ENCODE measurements at places on chromosomes 11 and 22.

- DNase-seq: no peak
These were observed 523.8 kb downstream of the BRD1 start for GRCh38 chr22:49303781-49304461.

GRCh38 chr11:115504276-115505158 lies at the start of gene CADM1:
Gene CADM1, minus strand, starts transcription at chr11:115504415.
- peak; percentile 14 for DNase-seq

DNA sequence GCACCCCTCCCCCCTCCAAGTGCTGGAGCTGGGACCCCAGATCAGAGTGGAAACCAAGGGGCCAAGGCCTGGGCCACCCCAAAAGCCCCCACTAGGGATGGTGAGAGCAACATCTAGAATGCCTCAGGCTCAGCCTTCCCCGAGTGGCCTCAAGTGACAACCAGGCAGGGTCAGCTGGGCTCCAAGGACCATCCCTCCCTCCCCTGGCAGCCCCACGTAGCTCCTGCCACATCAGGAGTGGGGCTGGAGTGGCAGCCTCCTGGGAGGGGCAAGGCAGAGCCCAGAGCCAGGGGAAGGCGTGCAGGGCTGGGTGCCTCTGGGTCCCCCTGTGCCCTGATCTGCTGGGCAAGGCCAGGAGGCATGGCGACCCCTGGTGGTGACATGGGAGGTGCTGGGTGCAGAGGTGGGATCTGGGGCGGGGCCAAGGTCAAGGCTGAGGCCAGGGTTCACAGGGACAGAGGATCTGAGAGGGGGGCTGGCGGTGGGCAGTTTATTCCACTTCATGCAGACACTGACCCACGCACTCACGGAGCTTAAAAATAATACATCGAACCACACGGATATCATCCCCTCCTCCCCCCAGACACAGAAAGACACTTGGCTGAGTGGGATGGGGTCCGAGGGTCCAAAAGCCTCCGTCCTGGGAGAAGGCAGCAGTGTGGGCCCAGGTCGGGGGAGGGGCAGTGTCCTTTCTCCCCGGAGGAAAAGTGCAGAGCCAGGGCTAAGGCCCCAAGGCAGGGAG lies 15.8 kb upstream of the EHD1 start:
- DNase-seq: no peak

DNA sequence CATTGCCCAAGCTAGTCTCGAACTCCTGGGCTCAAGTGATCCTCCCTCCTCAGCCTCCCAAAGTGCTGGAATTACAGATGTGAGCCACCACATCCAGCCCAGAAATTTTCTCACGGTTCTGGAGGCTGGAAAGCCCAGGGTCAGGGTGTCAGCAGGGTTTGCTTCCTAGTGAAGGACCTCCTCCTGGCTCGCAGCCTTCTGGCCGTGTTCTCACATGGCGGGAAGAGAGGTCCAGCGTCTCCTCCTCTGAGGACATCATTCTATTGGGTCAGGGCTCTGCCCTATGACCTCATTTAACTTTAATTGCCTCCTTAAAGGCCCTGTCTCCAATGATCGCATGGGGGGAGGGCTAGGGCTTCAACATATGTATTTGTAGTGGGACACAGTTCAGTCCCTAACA lies 38.1 kb downstream of the SDHAF2 start:
- no peak for DNase-seq

DNA sequence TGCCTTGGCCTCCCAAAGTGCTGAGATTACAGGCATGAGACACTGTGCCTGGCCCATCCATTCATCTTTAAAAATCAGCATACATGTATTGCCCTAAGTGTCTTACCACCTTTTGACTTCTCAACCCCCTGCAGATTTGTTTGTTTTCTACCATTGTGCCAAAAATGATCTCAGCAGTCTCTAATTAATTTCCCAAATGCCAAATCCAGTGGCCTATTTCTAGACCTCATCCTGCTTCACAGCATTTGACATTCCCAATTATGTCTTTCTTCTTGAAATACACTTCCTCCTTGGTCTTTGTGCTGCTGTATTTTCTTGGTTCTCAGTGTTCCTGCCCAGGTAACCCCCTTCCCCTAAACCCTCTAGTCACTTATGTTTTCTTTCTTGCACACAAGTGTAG lies 46.0 kb upstream of the GRAMD1B start:
- no peak for DNase-seq

GRCh38 chr22:26437694-26438392 lies 8.8 kb downstream of the ASPHD2 start:
- no peak for DNase-seq

GRCh38 chr11:42249956-42250355 lies 790.5 kb upstream of the LRRC4C start:
- no peak for DNase-seq

GRCh38 chr11:44306052-44306917 lies 3.7 kb downstream of the ALX4 start:
- DNase-seq: no peak

- DNase-seq: no peak
These were observed 86.7 kb downstream of the C11orf58 start for GRCh38 chr11:16825101-16825500.

- no peak for DNase-seq
These were observed 496.5 kb upstream of the B3GAT1 start for GRCh38 chr11:134908583-134908982.

- DNase-seq: no peak
These were observed 11.3 kb upstream of the RCN1 start for GRCh38 chr11:32079553-32079952.

DNA sequence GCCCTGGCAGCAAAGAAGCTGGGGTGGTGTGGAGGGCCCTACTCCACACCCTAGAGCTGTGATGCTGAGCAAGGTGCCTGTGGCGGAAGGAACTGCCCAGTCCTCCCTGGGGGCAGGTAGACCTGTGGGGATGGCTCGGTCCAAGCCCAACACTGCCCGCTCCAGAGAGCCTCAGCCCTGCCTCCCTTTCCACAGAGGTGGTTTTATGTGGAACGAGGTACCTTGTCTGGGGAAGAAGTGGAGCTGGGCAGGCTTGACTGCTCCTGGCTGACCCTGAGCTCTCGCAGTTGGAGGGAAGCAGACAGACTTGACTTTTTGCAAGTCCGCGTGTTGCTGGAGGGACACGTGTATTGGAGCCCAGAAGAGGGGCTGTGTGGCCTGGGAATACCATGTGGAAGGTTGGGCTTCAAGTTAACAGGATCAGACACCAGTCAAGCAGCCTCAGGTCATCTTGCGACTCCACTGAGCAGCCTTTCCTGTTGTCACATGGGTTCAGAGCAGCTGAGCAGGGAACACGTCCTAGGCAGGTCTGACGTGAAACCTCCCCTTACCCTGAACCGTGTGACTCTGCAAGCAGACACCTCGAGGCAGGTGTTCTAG lies 117.7 kb downstream of the CACNA1I start:
- DNase-seq: no peak

GRCh38 chr11:88402192-88402715 lies 64.7 kb upstream of the CTSC start:
- DNase-seq: peak; percentile 83

DNA sequence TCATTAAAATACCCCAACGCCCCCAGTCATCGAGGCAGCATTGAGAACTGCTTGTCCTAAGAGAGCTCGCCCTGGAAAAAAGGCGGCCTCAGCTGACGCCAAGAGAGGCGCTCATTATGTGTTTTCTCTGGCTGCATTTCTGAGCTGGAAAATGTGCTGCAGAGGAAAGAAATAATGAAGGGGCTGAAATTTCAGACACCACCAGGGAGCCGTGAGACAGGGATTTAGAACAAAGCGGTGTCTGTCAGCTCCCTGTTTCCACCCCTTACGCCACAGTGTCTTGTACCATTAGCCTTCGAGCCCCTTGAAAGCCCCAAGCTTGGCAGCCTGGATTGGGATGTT lies 14.4 kb downstream of the USH1C start:
- no peak for DNase-seq

- DNase-seq: no peak
These were observed 625.4 kb downstream of the BRD1 start for GRCh38 chr22:49202226-49202625.

DNA sequence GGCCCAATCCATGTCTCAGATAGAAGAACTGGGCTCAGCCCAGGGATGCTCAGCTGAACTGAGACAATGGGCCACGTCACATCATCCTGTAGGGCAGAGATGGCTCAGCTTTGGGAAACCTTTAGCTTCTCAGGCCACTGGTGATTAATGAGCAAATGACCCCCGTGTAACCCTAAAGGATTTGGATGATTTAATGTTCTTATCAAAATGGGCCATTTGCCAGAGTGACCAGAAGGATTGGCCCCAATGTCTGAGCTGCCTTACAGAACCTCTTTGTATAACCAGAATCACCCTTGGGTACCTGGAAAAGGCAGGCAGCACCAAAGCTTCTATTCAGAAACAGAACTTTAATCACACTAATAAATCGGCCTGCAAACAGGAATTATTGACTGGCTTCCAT lies 73.7 kb downstream of the ABTB2 start:
- DNase-seq: no peak

DNA sequence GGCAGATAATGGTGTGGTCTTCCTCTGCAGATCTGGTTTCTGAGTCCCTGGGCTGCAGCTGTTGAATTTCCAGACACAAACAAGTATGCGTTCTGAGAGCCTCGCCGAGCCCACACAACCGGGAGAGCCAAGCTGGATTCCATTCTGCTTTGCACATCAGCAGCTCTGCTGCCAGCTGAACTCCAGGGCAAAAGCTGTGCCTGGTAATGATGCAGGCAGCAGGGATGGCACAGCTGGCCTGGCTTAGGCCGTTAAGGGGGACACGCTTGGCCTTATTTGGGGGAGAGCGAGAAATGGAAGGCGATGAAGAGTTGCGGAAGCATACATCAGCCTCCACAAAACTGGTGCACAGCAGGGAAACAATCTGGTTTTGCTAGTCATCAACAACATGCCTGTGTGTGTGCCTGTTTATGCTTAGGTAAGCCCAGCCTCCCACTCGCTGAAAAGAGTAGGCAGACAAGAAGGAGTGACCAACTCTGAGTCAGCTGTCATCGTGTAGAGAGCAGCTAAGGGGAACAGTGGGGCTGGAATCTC lies 25.1 kb downstream of the ADAMTS8 start:
- DNase-seq: peak; percentile 66

DNA sequence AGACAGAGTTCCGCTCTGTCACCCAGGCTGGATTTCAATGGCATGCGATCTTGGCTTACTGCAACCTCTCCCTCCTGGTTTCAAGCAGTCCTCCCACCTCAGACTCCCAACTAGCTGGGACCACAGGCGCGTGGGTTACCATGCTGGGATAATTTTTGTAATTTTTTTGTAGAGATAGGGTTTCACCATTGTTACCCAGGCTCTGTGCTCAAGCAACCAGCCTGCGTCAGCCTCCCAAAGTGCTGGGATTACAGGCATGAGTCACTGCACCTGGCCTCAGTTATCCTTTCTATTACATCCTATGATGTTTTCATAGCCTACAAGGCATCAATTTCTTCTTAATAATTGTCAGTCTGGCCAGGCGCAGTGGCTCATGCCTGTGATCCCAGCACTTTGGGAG lies 36.5 kb downstream of the LRRC74B start:
- DNase-seq: peak; percentile 3

- no peak for DNase-seq
These were observed 70.6 kb upstream of the SPON1 start for GRCh38 chr11:13891911-13892310.

DNA sequence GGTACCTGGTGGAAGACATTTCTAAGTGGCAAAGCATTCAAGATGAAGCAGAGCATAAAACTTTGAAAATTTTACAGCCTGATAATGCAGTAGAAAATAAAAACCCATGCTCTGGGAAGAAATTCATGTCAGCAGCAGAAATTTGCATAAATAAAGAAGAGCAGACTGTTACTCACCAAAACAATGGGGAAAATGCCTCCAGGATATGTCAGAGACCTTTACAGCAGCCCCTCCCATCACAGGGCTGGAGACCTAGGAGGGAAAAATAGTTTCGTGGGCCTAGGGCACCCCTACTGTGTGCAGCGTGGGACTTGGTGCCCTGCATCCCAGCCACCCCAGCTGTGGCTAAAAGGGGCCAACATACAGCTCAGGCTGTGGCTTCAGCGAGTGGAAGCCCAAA lies 5.4 kb upstream of the DKK3 start:
- DNase-seq: no peak

DNA sequence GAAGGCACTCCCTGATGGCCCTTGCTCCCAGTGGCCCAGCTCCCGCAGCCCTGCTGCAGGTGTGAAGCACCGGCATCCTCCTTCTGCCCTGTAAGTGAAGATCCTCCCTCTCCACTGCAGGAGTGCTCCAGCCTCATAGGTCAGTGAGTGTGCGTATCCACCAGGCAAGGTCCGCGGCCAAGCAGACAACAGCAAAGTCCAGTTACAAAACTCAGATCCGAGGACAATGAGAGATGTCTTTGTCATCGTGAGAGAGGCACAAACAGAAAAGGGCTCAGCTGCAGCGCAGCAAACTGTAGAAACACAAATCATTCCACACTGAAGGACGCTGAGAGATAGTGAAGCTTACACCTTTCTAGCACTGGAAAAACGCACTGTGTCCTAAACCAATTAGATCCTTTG lies 46.1 kb downstream of the MYH9 start:
- DNase-seq: no peak

DNA sequence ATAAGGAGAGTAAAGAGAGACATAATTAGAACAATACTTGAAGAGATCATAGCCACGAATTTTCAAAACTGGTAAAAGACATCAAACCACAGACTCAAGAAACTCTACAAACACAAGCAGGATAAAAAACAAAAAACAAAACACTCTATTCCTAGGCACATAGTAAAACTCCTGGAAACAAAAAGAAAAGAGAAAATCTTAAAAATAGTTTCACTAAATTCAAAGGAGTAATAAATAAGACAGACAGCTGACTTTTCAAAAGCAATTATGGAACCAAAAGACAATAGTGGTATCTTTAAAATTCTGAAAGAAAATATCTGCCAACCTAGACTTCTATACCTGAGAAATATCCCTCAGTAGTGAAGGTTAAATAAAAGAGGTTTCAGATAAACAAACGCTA lies 9.2 kb upstream of the NARS2 start:
- no peak for DNase-seq

GRCh38 chr22:39173787-39174497 lies 21.5 kb upstream of the CBX7 start:
- DNase-seq: no peak

GRCh38 chr22:36912694-36913426 lies 568 bp upstream of the CSF2RB start:
- no peak for DNase-seq

- no peak for DNase-seq
These were observed 17.4 kb upstream of the ACR start for GRCh38 chr22:50720301-50721256.

DNA sequence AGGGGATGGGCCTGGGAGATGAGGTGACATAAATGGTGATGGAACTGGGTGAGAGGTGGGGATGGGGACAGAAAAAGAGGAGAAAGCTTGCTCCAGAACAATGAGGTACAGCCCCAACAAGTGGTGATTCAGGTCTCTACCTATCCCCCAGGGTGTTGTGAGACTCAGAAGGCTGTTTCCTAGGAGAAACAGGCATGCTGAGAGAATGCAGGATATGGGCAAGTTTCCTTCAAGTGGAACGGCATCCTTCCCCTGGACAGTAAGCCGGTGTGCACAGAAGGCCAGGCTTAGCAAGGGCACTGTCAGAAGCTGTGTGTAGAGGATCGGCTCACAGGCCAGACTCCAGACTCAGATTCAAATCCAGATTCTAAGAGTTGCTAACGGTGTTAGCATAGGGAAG lies 34.1 kb upstream of the CRTAM start:
- DNase-seq: no peak
